A549 treated with RU486 at 1 μM for 4 hours (cell line): ENCODE measurements at places on chromosomes 11 and 22. TPM values are rescaled to one million over a fixed set of nuclear protein-coding genes. Genes with fewer than 3 reads are reported as not detected.

Gene PNPLA3
- 0.73 to 0.96 TPM (median 0.82 TPM) in 5 replicates for total RNA-seq

Gene SERHL2
- total RNA-seq = 0.23 to 0.27 TPM (median 0.26 TPM) in 3 of 5 replicates, not detected in the others

Gene ELF5
- not detected in 5 replicates for total RNA-seq

Gene B3GAT1
- 0.02 to 0.07 TPM (median 0.03 TPM) in 3 of 5 replicates, not detected in the others for total RNA-seq

Gene KLHDC7B
- total RNA-seq = 0.03 TPM in 2 of 5 replicates, not detected in the others

Gene ALDH3B1
- total RNA-seq = 112 to 141 TPM (median 115 TPM) in 5 replicates

Gene GNAZ
- total RNA-seq = 2.2 to 3.2 TPM (median 2.5 TPM) in 5 replicates
